ENCODE measurements at places on chromosomes 5 and 9.

DNA sequence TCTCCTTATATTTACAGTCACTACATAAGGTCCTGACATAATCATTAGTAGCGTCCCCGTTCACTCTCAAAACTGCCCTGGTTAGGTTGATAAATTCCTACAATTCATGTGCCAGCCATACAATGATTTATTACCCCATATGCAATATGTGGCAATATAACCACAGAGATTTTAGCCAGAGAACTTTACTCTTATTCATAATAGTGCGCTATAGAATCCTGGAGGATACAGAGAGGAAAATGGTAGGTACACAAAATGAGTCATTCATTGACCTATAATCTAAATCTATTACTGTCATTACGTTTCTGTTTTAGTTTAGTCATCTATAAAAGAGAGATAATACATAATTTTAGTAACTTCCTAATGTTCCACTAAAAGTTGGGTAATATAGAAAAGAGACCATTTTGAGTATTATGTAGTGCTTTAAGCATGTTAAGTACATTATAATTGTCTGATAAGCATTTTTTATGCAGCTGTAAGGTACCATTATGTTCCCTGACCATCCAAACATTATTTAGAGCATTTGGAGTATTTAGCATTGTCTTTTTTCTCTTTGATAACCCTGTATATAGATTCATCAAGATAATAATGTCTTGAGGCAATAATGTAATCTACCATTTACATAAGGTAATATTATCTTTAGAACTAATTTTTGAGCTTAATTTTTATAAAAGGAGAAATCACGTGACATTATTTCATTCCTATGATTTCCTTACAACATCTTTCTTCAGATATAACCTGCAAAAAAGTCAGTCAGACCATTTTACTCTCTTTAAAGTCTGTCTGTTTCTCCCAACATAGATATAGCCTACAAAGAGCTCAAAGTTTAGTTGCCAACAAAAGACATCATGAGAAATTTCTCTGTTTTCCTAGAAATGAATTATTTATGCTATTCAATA is 655.5 kb upstream of the ZNF608 start:
- DNase-seq, result peak; percentile 62

- DNase-seq, result no peak
These were observed 97.3 kb downstream of the MRPL36 start for GRCh38 chr5:1702318-1702717.

GRCh38 chr9:129436751-129437625 is 183.9 kb downstream of the C9orf50 start:
- peak; percentile 74 for DNase-seq

GRCh38 chr5:11212706-11213105 is 451.7 kb upstream of the DAP start:
- DNase-seq, result no peak

- no peak for DNase-seq
These were observed 196.2 kb downstream of the FRMD3 start for GRCh38 chr9:83342006-83342405.

DNA sequence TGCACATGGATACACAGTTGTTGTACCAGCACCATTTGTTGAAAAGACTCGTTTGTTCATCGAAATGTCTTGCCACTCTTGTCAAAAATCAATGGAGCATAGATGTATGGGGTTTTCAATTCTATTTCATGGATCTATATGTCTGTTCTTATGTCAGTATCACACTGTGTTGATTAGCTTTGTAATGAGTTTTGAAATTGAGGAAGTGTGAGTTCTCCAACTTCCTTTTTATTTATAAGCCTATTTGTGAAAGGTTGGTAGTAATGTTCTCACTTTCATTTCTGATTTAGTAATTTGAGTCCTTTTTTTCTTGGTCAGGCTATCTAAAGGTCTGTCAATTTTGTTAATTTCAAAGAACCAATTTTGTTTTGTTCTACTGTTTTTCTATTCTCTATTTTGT is 26.1 kb downstream of the ZNF510 start:
- no peak for DNase-seq

GRCh38 chr9:88852794-88853193 is 138.5 kb upstream of the S1PR3 start:
- peak; percentile 90 for DNase-seq

- DNase-seq, result peak; percentile 70
These were observed 2.8 kb upstream of the OR2V1 start for GRCh38 chr5:181133610-181134231.

- no peak for DNase-seq
These were observed 21.8 kb downstream of the C9 start for GRCh38 chr5:39342460-39342859.

- DNase-seq, result no peak
These were observed 273.2 kb downstream of the RAB3C start for GRCh38 chr5:58855851-58856739.

- DNase-seq, result no peak
These were observed 470 bp downstream of the BAG1 start for GRCh38 chr9:33264003-33264472.

- no peak for DNase-seq
These were observed 76.9 kb downstream of the TSSK1B start for GRCh38 chr5:113357696-113358476.

DNA sequence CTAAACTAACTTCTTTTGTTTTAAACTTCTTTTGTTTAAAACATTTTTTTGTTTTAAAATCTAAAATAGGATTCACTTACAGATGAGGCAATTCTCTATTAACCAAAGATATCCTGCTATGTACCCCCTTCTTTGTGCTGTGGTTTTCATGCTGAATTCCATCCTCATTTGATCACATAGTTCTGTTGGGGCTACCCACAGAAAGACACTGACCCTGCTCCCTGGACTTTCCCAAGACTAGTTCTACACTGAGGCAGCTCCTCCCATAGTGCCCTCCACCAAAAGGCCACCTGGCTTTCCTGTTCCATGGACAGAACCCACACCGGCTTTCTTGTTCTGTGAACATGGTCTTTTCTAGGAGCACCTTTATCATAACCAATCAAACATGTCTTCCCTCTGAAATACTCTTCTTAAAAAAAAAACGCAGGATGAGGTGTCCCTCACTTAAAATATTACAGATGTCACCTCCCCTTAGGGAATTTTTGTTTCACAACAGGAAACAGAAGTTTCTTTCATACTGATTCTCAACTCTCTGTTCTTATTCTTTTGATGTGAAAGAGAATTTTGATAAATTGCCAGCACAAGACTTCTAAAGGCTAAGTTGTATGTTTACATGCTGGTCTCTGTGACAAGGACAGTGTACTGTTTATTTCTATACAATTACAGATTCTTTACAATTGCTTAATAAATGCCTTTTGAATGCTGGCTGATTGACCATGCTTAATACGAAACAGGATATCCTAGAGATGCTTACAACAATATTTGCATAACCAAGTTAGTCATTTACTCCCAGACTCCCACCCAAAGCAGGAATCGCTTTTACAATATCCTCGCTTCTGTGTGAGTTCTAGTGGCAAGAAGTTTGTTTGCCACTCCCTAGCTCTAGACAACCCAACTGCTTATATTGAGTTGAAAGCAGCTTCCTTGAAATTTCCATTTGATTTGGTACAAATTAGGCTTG is 300.4 kb downstream of the DTWD2 start:
- DNase-seq, result peak; percentile 45

DNA sequence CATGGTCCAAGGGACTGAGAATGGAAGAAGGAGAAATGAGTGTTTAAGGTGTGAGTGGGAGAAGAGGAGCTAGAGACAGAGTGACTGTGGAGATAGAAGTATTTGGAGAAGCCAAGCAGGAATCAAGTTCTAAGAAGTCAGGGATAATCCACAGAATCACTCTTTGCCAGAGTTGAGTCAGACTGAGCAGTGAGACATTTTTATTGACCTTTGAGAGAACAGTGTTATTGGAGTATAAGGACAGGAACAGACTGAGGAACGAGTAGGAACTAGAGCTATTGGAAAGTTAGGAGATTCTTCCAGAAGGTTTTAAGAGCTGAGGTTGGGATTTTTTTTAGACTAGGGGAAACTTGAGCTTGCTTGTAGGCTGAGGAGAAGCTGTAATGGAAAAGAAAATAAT is 37.2 kb downstream of the RCL1 start:
- peak; percentile 25 for DNase-seq

DNA sequence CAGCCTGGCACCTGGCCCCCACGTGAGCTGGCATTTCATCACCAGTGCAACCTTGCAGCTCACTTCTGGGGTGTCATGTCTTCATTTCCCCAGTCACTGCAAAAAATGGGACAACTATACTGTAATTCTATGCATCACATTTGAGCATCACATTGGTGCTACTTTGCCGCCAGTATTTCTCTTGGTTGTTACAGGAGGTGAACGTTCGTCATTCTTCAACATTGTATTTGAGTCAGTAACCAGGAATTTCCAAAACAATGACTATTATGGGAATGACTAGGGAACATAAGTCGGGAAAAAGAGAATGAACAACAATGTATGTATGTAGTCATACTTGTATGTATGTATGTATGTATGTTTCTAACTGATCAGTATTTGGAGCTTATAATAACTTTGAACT is 1278.0 kb downstream of the EFNA5 start:
- peak; percentile 75 for DNase-seq

DNA sequence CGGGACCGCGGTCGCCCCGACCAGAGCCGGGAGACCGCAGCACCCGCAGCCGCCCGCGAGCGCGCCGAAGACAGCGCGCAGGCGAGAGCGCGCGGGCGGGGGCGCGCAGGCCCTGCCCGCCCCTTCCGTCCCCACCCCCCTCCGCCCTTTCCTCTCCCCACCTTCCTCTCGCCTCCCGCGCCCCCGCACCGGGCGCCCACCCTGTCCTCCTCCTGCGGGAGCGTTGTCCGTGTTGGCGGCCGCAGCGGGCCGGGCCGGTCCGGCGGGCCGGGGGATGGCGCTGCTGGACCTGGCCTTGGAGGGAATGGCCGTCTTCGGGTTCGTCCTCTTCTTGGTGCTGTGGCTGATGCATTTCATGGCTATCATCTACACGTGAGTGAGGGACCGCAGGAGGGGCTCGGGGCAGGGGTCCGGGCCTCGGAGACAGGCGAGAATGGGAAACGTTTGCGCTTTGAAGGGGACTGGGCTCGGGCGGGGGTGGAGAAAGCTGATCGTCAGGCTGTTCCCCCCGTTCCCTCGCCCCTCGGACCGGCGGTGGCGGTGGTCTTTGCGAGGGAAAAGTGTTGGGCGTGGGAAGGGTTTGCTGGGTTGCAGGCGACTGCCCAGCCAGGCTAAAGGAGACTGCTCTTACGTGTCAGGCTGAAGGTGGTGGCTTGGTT is 457 bp downstream of the UGCG start:
- no peak for DNase-seq

- peak; percentile 74 for DNase-seq
These were observed at the start of gene FAXDC2 for GRCh38 chr5:154850255-154851062. FAXDC2 (minus strand) TSS chr5:154850603; CDS start chr5:154838178, 12,425 bp downstream.

- no peak for DNase-seq
These were observed 63.0 kb upstream of the FCHO2 start for GRCh38 chr5:72892846-72893245.

DNA sequence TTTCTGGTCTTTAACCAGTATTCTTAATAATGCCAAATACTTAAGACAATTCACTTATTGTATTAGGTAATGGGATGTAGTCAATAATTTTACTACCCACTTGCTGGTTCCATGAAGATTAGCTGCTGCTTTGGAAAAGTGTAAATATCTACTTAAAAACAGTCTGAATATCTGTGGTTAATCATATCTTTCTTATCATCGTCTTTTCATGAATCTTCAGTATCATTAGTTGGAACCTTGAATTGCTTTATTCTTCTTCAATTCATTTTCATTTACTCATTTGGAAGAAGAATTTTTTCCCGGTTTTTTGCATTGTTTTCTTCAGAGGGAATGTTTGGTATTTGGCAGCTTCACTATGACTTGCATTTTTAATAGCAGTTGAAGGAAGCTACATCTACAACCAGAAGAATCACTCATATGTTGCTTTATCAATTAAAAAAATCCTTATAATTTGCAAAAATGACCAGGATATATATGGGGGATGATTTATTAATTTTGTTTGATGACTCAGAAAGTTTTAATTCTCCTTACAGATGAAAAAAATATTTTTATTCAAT is 1398.3 kb upstream of the CDH6 start:
- DNase-seq, result no peak

- peak; percentile 56 for DNase-seq
These were observed 12.9 kb upstream of the CARNMT1 start for GRCh38 chr9:75041041-75041440.

DNA sequence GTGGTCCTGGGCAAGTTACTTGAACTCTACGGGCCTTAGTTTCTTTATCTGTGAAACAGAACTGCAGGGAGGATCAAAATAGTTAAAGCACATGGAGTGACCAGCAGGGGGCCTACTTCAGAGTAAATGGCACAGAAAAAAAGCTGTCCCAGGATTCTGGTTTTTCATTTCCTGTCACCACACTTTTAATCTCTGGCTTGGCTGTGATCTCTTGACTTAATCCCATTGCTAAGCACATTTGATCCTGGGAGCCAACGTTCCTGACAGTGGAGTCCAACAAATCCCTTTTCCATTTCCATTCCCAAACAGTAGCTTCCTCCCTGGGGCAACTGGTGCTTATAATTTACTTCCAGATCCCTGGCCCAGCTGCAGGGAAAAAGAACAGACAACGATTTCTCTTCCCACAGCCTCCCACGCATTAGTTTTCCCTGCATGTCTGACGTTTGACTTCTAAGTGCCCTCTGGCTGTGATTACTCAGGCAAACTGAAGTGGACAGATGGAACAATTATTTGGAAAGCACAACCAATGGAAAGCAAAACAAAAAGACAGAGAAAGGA is 136.5 kb upstream of the STK32A start:
- DNase-seq, result peak; percentile 39

GRCh38 chr5:87705876-87706275 is 293.1 kb upstream of the CCNH start:
- DNase-seq, result peak; percentile 6

DNA sequence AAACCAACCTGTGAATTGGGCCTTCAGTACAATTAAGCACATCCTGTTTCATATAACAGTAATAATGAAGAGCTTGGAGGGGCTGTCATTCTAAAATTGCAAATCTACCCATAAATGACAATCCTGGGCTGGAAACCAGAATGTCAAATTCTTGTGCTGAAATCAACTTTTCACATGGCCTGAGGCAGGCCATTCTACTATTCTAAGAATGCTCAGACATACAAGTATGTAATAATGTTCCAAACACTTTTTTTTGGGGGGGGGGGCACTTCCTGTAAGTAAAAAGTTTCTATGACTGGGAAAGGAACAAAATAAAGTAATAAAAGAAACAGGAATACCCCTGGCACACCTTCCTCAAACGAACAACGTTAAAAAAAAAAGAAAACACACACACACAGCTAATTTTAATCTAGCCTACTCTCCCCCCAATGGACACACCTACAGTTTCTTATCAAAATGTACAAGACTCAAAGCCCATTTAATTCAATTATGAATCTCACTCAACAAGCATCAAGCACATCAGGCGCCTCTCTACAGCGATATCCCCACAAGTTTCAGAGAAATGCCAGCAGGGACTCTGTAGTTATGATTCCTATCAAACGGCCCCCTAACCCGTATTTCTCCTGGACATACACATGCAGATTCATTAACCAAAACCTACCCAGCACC is 1.4 kb downstream of the ETF1 start:
- DNase-seq, result no peak

DNA sequence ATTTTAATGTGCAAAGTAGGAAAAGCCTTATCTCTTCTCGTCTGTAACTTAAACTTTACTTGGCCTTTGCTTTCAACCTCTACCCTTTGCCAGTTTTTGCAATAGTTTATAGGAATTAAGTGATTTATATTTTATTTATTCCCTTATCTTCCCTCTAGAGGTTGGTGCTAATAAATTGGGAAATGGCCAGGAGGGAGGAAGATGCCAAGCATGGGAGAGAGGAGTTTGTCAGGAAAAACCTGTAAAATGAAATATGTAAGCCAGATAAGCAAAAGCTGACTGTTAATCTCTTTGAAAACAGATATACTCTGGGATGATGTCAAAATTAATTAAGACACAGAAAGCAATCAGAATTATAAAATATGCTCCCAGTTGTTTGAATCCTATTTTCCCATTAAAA is 484.5 kb downstream of the NR2F1-AS1 start:
- no peak for DNase-seq

GRCh38 chr9:136996361-136997292 is at the start of gene CLIC3:
CLIC3 (minus strand) TSS chr9:136996568; CDS start chr9:136996543, 25 bp downstream.
- peak; percentile 11 for DNase-seq

Measured in fibroblast of upper back skin (primary cell).